Posterior vena cava (tissue), 2 donors: ENCODE measurements at places on chromosomes 13 and 19. TPM values are rescaled to one million over a fixed set of nuclear protein-coding genes. Genes with fewer than 3 reads are reported as not detected.

GRCh38 chr13:77299587-77299986 is 27.3 kb downstream of the MYCBP2 start:
- no peak for DNase-seq

GRCh38 chr19:38362076-38362945 is 12.1 kb upstream of the PSMD8 start:
- DNase-seq, result peak; percentile 94

DNA sequence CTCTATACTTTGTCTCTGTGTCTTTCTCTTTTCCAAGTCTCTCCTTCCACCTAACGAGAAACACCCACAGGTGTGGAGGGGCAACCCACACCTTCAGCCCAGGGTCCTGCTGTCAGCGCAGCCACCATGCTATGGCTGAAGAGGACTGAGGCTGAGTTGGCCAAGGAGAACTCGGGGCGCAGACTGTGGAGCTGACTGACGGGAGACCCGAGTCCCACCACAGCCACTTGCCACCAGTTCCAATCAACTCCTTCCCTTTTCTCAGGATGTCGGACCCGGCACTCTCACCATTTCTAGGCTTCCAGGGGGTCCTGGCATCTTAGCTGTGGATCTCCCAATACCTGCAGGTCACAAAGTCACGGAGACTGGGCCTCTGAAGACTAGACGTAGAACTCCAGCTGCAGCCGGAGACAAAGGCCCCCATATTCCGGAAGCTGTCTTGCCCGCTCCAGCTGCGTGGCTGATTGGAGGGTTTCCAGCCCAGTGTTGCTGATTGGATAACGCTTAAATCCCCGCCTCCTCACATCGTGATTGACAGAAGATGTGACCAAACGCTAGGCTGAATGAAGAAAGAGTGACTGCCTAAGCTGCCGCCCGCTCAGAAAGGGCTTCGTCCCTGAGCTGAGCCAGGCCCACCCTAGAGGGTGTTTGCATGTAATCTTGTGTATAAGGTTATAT is 63.6 kb downstream of the ZNF429 start:
- DNase-seq, result peak; percentile 93

Gene SIGLEC9
- total RNA-seq, result 12.6 TPM

DNA sequence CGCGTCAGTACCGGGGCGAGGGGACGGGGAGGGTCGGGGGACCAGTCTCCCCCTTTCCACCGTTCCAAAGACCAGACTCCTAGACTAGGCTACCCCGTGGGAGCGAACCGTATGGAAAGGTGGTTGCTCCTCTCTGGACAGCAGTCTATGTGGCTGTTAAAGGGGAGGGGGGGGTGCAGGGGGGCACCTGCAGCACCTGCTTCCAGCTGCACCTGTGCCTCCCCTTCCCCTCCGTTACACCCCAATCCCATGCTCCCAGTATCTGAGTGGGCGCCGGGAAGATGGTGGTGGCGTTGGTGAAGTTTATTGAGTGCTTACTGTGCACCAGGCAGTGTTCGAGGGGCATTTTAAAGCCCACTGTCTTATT is 557 bp downstream of the ZNF524 start:
- no peak for DNase-seq

Gene CNN1
- total RNA-seq, result 1,163 TPM

GRCh38 chr13:30559274-30559673 is 58.4 kb upstream of the USPL1 start:
- no peak for DNase-seq

Gene RASAL3
- 3.7 TPM for total RNA-seq

Gene SMAD9
- total RNA-seq, result 10.0 TPM

DNA sequence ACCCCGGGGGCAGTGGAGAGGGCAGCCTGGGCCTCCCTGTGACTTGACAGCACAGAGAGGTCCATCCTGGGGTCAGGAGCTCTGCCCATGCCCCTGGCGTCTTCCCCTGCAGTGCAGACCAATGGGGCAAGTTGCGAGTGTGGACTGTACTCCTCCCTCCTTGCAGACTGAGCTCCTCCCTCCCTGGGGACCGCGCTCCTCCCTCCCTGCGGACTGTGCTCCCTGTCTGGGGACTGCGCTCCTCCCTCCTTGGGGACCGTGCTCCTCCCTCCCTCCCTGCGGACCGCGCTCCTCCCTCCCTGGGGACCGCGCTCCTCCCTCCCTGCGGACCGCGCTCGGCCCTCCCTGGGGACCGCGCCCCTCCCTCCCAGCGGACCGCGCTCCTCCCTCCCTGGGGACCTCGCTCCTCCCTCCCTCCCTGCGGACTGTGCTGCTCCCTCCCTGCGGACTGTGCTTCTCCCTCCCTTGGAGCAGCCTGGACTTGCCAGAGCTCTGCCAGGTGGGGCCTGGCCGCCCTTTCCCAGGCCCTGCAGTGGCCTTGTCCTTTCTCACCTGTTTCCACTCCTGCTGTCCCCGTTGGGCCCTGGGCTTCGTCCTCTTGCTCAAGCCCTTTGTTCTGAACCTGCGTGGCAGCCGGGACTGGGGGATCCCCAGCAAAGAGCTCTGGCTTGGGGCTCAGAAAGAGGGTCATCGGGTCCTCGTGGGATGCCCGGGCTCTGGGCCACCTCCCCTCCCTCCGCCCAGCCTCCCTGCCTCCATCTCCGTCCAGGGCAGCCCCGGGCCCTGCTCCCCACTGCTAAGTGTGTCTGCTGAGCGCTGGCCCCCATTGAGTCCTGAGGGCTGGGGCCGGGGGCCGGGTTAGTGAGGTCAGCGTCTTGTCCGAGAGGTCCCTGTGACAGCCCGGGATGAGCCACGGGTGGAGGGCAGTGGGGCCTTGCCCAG is 6.8 kb downstream of the GAMT start:
- no peak for DNase-seq

Gene PRODH2
- not detected for total RNA-seq

GRCh38 chr13:30870049-30870884 is 35.8 kb upstream of the MEDAG start:
- DNase-seq, result peak; percentile 96

Gene CD177
- total RNA-seq, result 2.8 TPM

DNA sequence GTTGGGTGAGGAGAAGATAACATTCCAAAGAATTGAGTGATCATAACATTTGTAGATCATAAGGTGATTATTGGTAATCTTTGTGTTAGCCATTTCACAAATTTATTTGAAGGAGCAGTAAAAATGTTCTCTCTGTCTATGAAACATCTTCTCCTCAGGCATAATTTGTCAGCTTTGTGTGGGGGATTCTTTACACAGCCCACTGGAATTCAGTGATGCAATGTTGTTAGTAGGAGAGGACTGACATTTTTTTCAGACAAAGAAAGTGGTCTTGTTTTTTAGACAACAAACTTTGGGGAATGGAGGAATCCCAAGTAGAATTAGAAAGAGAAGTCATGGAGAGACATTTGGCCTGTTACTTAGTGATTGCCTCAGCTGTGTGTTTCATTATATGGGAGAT is 100.3 kb downstream of the ITGBL1 start:
- no peak for DNase-seq

Gene ZFP36
- total RNA-seq, result 258 TPM

DNA sequence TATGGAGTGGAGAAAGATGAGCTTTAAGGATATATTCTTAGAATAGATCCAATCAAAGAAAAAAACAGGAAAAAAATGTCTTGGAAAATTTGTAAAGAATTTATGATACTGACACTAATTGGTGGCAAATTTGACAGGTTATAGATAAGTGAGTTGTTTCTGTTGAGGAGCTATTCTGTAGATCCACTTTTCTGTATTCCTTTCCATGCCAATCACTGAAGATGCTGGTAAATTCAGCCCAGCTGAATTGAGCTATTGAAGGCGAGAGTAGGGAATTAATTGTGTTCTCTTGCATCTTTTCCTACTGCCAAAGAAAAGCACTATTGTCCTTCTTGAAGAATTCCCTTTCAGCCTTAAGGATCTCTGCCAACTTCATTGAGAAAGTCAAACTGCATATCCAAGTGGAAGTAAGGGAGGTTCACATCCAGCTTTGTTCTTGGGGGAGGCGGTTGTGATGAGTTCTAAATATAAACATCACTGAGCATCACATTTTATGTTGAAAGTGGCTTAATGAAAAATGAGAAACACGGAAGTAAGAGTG is 113.1 kb downstream of the PCDH9 start:
- no peak for DNase-seq
